ENCODE measurements at places on chromosomes 2 and 18.

GRCh38 chr2:46798041-46798440 lies 117.6 kb downstream of the MCFD2 start:
- DNase-seq: no peak

DNA sequence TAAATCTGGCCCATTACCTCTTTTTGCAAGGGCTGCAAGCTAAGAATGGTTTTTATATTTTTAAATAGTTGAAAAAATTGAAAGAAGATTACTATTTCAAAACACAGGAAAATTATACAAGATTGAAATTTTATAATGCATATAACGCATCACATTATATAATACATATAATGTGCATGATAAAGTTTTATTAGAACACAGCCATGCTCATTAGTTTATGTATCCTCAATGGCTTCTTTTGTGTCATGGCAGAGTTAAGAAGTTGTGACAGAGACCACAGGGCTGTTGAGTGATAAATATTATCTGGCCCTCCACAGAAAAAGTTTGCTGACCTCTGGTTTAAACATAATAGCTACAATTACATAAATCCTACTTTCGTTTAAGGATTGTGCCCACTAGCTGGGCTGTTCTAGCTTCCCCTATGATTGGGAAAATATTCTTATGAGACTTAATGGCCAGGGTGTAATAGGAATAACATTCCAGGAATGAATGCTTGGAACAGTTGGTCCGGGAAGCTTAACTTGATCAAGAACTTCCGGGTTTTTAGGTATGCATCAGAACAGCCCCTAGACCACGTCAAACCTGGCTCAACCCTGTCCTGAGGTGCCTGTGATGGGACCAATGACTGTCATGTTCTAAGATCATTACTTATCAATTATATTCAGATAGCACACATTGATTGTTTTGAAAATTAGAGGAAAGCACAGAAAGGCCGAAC lies 98.7 kb upstream of the LPIN2 start:
- no peak for DNase-seq

DNA sequence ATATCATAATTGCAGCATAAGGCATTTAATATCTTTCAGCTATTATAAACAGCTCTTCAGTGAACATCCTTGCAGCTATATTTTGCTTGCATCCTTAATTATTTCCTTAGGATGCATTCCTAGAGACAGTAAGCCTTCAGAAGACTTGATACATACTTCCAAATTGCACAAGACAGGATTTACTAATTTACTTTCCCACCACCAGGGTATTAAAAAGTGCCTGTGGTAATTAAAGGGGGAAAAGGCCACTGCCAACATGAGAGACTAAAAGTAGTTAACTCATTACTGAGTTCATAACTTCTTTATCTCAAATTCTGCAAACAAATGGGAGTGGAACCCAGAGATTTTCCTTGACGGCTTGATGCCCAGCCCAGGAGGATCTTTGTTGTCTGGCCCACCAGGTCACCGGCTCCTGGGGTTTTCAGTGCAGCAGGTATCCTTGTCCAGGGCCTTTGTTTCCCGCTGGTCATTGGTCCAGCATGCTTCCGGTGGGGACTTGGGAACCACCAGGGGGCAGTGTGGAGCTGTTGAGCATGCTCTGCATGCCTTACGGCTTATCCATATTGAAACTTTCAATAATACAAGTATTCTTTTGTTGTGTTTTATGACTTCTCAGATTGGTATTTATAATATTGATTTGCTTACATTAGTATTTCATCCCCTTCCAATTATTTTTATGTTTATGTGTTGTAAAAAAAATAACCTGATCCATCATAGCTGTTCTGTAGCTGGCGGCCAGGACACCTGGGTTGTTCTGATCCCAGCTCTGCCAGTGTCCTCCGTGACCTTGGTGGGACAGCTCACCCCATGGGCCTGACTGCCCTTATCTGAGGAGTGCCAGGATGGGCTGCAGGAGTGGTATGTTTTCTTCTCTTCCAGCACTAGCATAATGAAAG lies 61.4 kb downstream of the TGOLN2 start:
- no peak for DNase-seq

- DNase-seq: no peak
Observed at GRCh38 chr18:79756826-79757225, 40.9 kb upstream of the KCNG2 start.

DNA sequence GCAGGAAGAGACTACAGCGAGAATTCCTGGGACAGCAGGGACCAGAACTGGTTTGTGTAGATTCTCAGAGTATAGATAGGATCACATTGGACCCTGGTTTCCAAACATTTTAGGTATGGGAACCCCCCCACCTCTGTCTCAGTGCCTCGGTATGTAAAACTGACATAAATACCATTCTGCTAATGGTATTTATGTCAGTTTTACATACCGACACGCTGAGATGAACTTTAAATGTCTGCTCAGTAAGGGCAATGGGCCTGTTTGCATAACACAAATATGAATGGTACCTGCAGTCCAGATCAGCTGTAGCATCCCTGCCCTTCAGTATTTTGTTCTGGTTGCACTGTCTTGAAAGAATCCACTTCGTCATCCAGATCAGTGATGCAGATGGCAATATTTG lies 73.2 kb downstream of the WDSUB1 start:
- no peak for DNase-seq

- no peak for DNase-seq
Observed at GRCh38 chr2:193219413-193219812, 1024.7 kb upstream of the TMEFF2 start.

- no peak for DNase-seq
Observed at GRCh38 chr2:96501471-96501874, 3.7 kb downstream of the NEURL3 start.

- DNase-seq: no peak
Observed at GRCh38 chr2:124886216-124886615, 861.1 kb downstream of the CNTNAP5 start.

DNA sequence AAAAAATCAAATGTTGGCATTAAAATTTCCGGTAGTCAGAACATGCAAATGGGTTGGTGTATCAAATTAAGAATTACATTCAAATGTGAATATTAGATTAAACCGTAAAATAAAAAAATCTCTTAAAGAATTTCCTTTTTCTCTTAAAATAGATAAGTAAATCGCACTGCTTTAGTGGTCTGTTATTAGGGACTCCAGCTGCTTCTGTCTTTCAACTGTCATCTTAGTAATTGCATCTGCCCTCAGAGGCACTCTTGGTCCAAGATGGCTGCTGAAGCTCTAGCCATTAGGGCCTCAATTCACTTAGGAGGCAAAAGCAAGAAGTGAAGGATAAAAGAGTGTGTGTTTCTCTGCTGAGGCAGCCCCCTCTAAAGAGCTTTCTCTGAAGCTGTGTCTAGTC lies 132.4 kb downstream of the MGAT5 start:
- DNase-seq: no peak

GRCh38 chr2:28613186-28613585 lies 117.3 kb downstream of the PLB1 start:
- no peak for DNase-seq

- DNase-seq: no peak
Observed at GRCh38 chr18:31801078-31801477, 40.4 kb upstream of the SLC25A52 start.

GRCh38 chr2:128291161-128291843 lies 27.4 kb downstream of the HS6ST1 start:
- no peak for DNase-seq

GRCh38 chr2:149527998-149528755 lies 59.4 kb downstream of the MMADHC start:
- no peak for DNase-seq

DNA sequence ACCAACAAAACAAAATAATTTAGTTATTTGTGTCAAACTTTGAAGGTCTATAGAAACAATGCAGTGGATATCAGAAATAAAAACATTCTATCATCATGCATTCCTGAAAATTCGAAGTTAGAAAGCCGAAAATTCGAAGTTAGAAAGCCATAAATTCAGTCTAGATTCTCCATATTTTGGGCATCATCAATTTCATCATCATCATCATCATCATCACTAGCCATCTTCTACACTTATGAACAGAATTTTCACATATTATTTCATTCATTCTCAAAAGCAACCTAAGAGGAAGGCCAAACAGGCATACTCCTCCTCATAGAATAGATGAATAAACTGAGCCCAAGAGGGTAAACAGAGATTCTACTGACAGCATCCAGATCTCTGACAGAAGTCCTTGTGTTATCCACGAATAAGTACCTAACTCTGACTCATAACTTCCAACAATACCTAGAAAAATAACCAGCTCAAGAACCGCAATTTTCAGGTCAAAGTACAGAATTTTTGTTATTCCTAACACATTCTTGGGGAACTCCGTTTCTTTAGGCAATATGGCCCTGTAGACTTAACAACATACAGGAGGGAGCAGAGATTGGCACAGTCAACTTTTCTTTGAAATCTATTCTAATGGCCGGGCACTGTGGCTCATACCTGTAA lies 84.7 kb downstream of the TCF4 start:
- no peak for DNase-seq

DNA sequence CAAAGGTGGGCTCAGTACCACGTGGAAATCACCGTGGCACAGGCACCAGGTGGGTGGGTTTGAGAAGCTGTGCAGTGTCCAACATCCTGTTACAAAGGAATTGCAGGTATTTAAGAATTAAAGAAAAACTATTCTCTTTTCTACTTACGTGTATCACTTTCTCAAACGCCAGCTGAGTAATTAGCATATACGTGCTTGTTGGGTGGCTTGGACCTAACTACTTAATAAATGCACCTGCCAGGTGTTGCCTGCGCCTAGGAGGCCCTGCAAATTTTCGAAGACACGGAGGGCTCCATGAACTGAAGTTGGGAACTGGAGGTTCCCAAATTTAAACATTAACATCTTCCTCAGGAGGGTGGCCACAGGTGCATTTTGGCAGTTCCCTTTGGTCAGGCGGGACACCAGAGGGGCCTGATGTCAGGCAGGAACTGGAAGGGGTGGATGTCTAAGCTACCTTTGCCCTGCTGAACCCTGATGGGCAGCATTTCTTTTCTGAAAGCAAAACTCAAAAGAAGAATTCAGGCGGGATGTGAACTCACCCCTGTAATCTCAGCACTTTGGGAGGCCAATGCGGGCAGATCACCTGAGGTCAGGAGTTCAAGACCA lies 84.8 kb downstream of the HS6ST1 start:
- DNase-seq: no peak

GRCh38 chr2:238703436-238703835 lies 144.4 kb upstream of the TWIST2 start:
- no peak for DNase-seq

DNA sequence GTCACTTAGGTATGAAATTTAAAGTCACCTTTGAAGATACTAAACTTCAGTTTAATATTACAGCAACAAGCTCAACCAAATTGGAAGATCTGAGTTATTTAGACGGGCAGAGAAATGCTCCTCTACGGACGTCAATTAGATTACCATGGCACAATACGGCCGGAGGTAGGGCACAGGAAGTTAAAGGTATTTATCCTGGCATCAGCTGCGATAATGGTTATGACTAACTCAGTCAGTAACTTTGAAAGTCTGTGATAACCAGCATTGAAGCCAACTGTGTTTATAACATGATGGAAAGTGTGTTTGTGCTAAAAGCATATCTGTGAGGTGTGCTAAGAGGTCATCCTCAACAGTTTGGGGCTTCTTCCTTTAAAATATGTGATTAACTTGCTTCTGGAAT lies 117.3 kb downstream of the WDSUB1 start:
- DNase-seq: no peak

DNA sequence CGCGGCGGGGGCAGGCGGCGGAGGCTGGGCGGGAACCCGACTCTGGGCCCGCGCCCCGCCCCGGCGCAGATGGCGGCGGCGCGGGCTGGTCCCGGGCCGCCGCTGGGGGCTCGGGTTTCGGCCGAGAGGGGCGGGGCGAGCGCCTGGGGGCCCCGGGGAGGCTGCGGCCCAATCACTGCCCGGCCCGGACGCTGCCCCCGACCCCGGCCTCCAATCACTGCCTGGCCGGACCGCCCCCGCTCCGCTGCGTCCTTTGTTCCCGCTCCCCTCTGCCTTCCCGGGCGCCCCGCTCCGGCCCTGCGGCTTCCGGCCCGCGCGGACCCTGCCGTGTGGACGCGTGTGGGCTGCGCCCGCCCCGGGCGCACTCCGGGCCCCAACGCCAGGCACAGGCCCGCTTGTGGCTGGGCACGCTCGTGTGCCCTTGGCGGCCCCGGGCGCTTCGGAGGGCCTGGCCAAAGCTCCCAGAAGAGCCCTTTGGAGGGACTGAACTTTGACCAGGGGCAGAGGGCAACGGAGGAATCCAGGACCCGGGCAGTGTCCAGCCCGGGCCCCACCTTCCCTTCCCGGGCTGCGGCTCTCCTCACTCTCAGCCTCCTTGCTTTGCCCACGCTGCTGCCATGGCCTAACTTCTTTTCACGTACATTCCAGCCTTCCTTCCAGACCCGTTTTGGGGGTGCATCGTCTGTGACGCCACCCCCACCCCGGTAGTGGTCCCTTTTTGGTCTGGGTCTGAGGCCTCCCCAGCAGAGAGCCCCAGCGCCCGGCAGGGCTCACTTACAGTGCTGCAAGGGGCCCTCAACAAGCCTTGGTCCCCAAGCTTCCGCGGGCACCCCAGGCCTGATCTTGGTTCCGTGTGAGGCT lies 27.1 kb upstream of the PTMA start:
- DNase-seq: no peak

DNA sequence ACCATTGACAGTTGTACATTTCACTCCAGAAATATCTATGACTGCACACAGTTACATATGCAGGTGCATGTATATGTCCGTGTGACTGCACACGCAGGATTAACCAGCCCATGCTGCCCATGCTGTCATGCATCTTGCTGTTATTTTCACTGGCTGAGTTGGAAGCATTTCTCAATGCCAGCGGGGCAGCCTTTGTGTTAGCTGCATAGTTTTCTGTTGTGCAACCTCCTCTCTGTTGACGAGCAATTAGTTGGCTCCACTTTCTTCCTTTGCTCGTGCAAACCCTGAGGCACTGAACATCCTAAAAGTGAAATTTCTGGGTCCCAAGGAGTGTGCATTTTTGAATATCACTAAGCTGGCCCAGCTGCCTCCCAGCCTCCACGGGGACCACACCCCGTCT lies 133.4 kb upstream of the GLI2 start:
- DNase-seq: no peak

- no peak for DNase-seq
Observed at GRCh38 chr2:10079870-10080535, at the start of gene CYS1. TSS of gene CYS1 (minus strand) at chr2:10080411. CDS start at chr2:10080223, 188 bp downstream.

DNA sequence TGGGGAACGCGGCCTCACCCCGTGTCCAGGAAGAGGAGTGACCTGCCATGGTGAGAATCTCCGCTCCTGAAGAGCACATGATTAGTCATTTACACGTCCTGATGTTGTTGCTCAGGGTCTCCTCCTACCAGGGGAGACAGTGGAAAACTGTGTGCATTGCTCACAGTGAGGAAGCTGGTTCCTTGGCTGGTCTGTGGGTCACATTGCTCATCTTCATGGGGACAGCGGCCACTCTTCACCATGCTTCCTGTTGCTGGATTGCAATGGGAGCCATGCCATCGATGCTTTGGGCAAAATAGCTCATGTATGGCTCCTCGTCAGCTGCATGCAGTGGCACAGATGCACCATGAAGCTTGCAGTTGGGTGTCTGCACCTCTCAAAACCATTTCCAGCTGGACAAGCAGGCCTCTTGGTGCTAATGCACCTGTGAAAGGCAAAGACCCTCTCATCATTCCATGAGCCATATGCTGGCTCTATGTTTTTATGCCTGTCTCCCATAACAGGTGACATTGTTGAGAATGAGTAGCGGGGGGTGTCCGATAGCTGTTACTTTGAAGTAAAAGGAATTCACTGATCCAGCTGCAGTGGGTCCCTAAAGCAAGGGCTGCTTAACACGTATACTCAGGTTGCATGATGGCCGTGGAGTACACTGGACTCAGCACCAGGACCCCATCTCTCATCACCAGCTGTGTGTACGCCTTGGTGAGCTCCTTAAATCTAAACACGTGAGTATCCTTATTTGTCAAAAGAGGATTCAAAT lies 135.0 kb upstream of the ALKAL2 start:
- no peak for DNase-seq
